NCI-H1092 (cell line): ENCODE measurements at places on chromosomes 11 and 22.
A peak's percentile ranks its signal among the peaks of the same experiment; 100 is the strongest.

- no peak for DNase-seq
Measured at GRCh38 chr11:1296287-1296686, 13.1 kb downstream of the TOLLIP start.

DNA sequence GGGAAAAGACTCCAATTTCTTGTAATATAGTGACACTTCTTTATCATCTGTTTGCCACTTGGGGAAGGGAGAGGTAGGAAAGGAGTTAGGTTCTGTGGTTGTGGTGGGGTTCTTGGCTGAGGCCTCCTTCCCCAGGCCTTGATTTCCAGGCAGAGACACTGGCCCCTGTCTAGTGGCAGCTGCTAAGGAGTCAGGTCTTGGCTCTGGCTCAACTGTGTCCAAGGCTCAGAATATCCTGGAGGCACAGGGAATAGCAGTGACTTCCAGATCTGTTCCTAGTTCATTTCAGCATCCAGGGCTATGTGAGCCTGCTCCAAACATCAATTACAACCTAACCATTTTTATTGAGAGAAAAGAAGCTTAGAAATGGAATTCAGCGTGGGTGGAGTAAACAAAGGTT, 29.5 kb downstream of the PPFIBP2 start:
- no peak for DNase-seq

GRCh38 chr11:124896821-124897391, 759 bp downstream of the ROBO4 start:
- no peak for DNase-seq

DNA sequence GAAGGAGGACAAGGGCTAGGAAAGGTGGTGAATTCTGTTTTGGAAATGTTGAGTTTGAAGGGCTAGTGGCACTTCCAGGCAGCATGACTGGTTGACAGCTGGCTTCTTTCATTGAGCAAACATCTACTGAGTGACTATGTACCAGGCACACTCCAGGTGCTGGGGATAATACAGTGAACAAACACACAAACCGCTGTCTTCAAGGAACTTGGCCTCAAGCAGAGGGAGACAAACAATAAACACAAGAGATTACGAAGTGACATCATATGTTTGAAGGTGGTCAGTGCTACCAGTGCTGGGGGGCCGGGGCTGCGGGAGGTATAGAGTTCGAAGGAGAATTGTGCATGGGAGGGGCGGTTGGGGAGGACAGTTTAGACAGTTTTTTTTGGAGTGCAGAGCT, 197.0 kb upstream of the SORL1-AS1 start:
- DNase-seq, result peak; percentile 47

DNA sequence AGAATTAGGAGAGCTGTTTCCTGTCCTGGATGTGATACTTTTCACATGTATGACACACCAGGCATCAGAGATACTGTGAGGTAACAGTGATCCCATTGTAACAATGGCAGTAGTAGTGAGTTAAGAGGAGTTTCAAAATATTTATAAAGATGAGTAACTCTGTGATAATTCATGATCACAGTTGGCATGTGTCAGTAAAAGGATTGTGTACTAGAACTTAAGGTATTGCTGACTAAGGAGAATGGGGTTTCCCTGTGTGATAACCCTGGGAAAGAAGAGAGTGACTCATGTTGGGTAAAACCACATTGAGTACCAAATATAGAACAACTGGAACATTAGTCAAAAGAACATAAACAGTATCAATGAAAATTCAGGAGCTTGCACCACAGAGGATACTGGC, 22.9 kb upstream of the SLC5A1 start:
- no peak for DNase-seq

DNA sequence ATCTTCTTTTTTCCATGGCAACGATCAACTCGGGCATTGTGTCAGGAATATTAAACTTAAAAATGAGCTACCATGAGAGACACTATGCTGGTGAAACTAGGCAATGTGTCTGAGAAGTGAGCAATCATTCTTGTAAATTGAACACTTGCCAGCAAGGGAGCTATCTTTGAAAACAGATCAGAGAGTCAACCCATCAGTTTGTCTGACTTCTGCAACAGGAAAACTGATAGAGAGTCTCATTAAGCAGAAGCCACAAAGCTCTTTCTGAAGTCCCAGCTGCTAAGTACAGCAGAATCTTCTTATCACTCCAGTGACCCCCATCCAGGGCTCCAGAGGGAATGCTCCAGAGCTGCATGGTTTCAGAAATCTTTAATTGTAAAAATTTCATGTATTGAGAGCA, 114.7 kb downstream of the MSANTD4 start:
- DNase-seq, result no peak

DNA sequence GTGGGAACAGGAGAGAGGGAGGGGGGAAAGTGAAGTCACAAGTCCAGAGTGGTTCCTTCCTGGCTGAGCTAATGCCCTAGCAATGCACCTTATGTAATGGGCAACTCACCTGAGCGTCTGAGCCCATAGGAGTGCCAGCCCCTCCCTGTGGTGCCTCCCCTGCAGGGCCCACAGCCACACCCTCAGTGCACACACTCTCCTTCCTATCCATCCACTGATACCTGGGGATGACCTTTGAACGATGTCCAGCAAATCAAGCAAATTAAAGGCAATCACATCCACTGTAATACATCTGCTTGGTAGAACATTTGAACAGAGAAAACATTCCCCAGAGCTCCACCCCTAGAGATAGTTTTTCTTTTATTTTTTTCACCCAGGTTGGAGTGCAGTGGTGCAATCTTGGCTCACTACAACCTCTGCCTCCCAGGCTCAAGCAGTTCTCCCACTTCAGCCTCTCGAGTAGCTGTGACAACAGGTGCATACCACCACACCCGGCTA, 19.6 kb upstream of the MICAL2 start:
- DNase-seq, result no peak

DNA sequence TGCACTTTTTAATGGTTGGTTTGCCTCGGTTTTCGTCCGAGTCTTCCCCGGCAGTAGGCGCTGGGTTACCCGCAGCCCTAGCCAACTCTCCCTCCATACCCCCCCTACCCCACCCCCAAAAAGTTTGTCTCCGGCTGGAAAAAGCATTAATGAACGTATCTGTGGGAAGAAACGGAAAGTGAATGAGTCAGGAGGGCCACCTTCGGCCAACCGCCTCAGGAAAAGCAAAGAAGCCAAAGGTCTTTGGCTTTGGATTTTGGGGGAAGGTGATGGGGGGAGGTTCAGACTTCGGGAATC, 508 bp upstream of the FLI1 start:
- no peak for DNase-seq

GRCh38 chr22:30984317-30984716, 15.3 kb downstream of the TUG1 start:
- no peak for DNase-seq

- no peak for DNase-seq
Measured at GRCh38 chr11:15754221-15754620, 602.1 kb downstream of the SOX6 start.

DNA sequence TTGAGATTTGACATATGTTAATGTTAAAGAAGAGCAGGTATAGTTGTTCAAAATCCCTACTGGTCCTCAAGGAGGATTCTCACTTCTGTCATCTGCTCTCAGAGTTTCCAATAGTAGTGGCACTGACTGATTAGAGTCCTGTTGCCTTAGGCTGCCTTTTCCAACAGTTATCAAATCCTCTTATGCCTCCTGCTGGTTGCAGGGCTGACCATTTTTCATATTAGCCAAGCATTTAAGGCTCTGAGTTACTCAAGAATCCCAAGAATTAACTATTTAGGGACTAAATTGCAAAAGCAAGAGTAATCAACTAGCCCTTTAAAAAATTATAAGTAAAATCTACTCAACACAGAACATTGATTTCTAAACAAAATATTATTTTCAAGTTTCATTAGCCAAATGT, 212.0 kb upstream of the CHORDC1 start:
- DNase-seq, result no peak

- DNase-seq, result peak; percentile 86
Measured at GRCh38 chr11:47355283-47356128, 3.0 kb upstream of the MYBPC3 start.

DNA sequence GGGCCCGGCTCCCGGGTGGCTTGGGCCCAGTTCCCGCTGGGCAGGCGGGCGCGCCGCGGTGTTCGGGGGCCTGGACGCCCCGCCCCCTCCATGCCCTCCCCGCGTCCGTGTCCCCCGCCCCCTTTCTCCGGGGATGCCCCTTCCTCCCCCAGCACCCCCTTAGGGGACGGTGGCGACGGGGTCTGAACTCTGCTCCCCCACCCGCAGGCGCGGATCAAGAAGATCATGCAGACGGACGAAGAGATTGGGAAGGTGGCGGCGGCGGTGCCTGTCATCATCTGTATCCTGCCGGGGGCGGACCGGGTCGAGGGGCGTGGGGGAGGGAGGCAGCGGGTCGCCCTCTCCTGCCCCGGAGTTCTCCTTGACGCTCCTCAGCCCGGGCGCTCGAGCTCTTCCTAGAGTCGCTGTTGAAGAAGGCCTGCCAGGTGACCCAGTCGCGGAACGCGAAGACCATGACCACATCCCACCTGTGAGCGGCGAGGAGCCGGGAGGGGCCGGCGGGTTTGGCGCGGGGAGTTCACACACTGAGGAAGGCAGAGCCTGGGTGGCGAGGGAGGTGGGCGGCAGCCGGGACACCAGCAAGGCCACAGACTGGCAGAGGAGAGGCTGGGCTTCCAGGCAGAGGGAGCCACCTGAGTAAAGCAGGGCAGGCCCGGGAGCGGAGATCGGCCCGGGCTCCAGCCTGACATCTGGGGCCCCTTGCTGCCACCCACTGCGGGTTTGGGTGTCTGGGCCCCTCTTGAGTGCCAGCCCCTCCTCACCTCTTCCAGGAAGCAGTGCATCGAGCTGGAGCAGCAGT, 546 bp downstream of the DRAP1 start:
- DNase-seq, result no peak

GRCh38 chr11:59426361-59427067, at the start of gene OR5A2:
OR5A2 (minus strand) TSS chr11:59426413; CDS start chr11:59422953, 3,460 bp downstream.
- no peak for DNase-seq

- no peak for DNase-seq
Measured at GRCh38 chr11:46469926-46470325, 78.3 kb upstream of the CHRM4 start.

DNA sequence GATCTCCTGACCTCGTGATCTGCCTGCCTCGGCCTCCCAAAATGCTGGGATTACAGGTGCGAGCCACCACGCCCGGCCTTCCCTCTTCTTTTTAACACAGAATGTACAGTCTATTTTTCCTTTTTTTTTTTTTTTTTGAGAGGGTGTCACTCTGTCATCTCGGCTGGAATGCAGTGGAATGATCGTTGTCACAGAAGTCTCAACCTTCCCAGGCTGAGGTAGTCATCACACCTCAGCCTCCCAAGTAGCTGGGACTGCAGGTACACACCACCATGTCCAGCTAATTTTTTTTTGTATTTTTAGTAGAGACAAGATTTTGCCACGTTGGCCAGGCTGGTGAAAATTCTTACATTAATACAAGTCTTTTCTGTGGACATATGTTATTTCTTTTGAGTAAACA, 13.1 kb downstream of the PPP6R2 start:
- no peak for DNase-seq

GRCh38 chr11:62728171-62728988, at the start of gene TTC9C:
TTC9C (plus strand) TSS chr11:62728486; CDS start chr11:62728849, 363 bp downstream.
- DNase-seq, result peak; percentile 86

DNA sequence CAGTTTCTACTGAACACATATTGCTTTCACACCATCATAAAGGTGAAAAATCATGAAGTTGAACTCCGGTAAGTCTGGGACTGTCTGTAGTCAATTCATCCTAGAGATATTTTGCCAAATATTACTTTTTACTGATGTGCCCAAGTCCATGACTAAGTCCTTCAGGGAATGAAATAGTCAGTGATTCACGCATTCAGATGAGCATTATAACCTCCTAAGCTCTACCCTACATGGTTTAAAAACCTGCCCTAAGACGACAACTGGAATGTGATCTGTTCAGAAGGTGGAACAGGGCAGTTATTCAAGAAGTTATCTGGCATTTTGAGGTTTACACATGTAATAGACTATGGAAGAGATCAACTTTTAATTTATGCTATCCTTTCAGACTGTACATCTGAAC, 125.6 kb downstream of the TRPC6 start:
- no peak for DNase-seq

GRCh38 chr11:113572136-113572735, 97.0 kb upstream of the DRD2 start:
- no peak for DNase-seq

DNA sequence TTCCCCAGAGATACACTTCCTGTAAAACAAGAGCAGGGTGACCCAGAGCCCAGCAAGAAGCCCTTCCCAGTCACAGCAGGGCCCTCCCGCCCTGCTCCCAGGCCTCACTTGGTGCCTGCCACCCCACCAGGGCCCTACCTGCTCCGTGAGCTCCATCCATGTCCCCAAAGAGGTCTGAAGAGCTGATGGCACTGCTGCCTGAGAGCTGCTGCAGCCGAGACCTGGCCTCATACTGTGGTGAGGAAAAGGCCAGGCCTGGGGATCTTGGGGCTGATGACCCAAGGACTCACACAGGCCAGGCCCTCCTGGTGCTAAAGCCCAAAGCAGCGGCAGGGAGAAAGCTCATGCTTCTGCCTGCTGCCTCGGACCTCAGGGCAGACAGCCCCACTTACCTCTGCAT, 10.3 kb downstream of the ARFGAP2 start:
- DNase-seq, result no peak

GRCh38 chr11:114479331-114479730, 40.1 kb downstream of the REXO2 start:
- no peak for DNase-seq

GRCh38 chr11:69425444-69425843, 56.0 kb upstream of the LINC01488 start:
- no peak for DNase-seq

DNA sequence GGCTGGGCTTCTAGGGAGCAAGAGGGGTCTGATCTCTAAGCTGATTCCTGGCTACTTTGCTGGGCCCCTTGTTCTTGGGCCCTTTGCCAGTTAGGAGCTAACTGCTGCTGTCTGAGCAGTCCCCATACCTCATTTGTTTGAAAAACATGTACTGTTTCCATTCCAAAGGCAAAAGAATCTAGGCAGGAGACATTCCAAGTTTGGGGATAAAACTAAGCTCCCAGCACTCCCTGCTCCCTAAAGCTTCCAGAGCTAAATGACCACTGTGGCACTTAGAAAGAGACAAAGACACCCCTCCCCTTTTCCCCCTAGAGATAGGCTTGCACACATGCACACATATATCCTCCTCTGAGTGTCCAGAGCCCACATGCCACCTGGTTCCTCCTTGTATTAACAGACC, 22.7 kb upstream of the RRM1 start:
- DNase-seq, result no peak

GRCh38 chr11:77968337-77968736, 26.1 kb downstream of the INTS4 start:
- DNase-seq, result no peak

DNA sequence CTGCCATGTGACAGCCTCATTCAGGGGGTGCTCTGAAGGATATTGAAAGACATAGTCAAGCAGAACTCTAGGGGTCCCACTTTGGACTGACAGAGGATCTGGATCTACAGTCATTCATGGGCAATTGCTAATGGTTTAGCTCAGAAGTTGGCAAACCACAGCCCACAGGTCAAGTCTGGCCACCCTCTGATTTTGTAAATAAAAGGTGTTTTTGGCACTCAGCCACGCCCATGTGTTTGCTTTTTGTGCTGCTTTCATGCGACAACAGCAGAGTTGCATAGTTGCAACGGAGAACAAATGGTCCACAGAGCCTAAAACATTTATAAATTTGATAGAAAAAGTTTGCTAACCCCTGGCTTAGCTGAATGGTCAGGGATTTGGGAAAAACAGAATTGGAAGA, 41.7 kb downstream of the RPS6KA4 start:
- DNase-seq, result no peak

GRCh38 chr11:28964811-28965210, 856.6 kb downstream of the METTL15 start:
- no peak for DNase-seq

- DNase-seq, result no peak
Measured at GRCh38 chr22:50475652-50476002, 792 bp upstream of the SBF1 start.

GRCh38 chr11:14202251-14203196, 156.5 kb downstream of the RRAS2 start:
- no peak for DNase-seq
